ENCODE measurements at places on chromosomes 3 and 15.

- no peak for DNase-seq
Observed at GRCh38 chr3:69370901-69371301, 15.0 kb downstream of the FRMD4B start.

GRCh38 chr3:9666704-9667445 is 17.6 kb downstream of the MTMR14 start:
- no peak for DNase-seq

- DNase-seq, result no peak
Observed at GRCh38 chr3:46913644-46914043, 36.1 kb downstream of the PTH1R start.

- DNase-seq, result no peak
Observed at GRCh38 chr3:100198579-100199269, 62.1 kb upstream of the TBC1D23 start.

- no peak for DNase-seq
Observed at GRCh38 chr3:123335007-123335670, 113.8 kb downstream of the ADCY5 start.

- no peak for DNase-seq
Observed at GRCh38 chr3:66104535-66104934, 65.8 kb upstream of the MAGI1 start.

DNA sequence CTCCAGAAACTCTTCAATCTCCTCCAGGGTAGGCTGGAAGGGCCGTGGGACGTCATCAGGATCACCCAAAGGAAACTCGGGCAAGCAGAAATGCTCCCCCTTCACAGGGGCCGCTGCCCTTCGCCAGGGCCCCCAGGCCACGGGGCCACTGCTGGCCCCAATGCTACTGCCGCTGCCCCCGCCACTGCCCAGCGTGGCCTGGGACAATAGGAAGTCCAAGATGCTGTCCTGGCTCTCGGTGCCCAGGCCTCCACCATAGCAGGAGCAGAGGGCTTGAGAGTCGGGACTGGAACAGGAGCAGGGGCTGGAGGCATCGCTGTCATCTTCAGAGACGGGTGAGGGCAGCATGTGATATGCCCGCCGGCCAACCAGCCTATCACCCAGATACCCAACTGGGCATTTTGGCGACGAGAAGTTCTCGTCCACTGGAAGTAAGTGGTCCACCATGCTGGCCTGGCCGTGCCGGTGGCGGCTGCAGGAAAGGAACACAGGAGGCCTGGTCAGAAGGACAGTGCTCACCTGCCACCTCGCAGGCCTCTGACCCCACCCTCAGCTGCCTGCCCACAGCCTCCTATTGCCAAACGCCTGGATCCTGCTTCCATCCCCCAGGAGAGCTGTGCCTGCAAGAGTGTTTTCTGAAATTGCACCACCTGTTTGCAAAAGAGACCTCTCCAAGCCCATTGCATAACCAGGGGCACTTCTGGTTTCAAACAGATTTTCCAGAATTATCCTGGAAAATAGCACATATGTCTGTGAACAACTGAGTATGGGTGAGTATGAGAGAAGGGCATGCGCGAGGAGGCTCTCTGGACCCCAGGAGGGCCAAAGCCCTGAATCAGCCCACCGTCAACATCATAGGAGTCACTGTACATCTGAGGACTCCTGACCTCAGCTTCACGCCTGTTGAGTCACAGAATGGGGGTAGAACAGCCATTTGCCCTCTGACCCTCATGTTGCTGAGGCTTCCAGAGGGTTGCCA is 4.4 kb downstream of the KLF15 start:
- no peak for DNase-seq

GRCh38 chr15:28920781-28921331 is 35.1 kb downstream of the APBA2 start:
- DNase-seq, result no peak

DNA sequence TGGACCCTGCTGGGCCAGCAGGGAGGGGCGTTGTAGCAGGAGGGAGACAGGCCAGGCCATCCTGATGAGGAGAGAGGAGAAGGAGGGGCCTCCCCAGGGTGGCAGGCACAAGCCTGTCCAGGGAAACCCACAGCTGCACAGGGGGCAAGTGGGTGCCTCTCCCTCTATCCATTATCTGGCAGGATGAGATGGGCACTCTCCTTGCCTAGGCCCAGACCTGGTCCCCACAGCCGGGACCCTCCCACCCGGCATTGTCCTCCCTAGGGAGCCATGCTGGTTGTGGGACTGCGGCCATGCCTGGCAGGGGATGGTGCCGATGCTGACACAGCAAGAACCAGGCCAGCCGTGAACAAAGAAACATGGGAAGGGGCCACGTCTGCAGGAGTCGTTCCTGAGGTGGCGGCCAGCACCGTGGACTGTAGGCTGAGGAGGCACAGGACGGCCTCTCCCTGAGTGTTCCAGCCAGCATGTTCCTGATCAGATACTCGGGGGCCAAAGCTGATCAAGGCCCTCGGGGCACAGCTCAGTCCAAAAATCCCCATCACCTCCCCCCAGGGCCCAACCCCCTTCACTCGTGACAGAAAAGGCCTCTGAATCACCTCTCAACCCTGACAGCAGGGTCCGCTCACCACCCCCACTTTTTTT is 19.2 kb upstream of the CYP11A1 start:
- no peak for DNase-seq

DNA sequence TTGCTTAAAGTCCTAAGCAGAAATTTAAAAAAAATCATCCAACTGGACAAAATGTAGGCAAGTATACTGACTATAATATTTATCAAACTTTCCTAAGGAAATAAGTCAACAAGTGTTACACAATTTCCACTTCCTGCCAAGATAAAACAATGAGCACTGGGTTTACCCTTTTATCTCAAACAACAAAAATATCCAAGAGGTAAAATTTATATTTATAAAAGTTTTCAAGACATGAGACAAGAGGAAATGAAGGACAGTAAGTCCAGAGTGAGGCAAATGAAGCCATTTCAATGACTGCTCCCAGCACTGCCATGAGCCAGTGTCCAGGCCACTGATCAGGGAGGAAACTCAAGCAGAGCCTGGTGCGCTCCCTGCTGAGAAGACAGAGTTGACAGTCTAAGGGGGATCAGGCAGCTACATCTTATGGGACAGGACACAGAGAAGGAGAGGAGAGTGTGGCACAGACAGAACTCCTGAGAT is 439.4 kb downstream of the RAP2B start:
- no peak for DNase-seq
